Gastrocnemius medialis (tissue), 4 donors: ENCODE measurements at places on chromosomes 1 and 21.

DNA sequence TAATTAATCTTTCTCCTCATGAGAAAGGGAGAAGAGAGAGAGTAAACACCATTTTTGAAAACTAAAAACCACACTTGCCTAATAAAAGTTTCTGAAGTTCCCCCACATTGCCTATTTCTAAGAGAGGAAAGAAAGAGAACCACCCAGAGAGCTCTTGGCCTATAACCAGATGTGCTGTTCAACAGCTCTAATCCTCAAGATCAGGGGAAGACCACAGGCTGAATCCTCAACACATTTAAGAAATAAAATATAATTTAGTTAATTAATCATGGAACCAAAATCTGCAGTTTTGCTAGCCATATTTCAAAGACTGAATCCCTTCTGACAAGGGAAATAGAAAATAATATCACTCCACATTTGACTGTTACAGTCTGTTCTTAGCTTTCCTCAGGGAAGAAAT lies 11.9 kb downstream of the PRRX1 start:
- no peak for DNase-seq

GRCh38 chr1:53066891-53067738 lies 5.1 kb downstream of the PODN start:
- DNase-seq, result no peak

- DNase-seq, result no peak
These were observed 85.2 kb upstream of the WLS start for GRCh38 chr1:68317543-68317942.

DNA sequence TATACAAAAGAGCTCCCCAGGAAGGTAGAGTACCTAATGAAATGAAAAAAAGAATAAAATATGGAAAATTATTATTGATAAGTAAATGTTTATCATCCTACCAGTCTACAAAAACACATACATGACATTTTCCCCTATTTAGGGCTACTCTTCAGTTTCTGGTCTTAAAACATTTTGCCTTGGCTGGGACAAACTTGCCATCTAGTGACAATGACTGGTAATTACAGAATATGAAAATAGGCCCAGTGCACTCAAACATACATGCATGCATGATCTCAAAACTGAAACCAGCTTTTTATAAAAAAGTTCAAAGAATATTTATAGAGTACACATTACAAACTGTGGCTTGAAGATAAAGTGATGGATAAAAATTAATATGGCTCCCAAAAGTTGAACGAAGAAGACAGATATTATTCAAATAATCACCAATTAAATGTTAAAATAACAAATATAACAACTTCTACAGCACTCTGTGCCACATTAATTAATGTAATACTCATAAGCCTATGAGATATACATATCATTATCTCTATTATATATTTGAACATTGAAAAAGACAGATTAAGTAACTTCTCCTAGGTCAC lies 10.5 kb upstream of the RNPC3 start:
- no peak for DNase-seq

GRCh38 chr1:234730770-234731568 lies 121.0 kb upstream of the IRF2BP2 start:
- DNase-seq, result no peak

GRCh38 chr1:199292896-199293295 lies 654.1 kb downstream of the PTPRC start:
- no peak for DNase-seq

DNA sequence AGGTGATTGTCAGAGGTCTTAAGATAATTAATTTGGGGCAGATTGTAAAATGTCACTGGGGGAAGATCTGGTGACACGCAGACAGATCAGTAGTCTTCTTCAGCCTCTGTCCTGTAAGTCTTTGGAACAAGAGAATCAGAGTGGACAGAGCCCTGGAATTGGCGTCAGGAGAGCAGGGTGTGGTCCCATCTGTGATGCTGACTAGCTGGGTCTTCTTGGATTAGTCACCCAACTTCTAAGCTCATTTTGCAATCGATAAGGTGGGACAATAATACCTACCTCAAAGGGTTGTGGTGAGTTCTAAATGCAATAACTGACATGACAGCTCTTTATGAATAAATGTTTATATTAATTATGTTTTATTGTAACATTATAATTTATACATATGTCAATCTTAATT lies 4.8 kb downstream of the FASLG start:
- no peak for DNase-seq
